ENCODE measurements at places on chromosomes 6 and 20. TPM values are rescaled to one million over a fixed set of nuclear protein-coding genes. Genes with fewer than 3 reads are reported as not detected.

DNA sequence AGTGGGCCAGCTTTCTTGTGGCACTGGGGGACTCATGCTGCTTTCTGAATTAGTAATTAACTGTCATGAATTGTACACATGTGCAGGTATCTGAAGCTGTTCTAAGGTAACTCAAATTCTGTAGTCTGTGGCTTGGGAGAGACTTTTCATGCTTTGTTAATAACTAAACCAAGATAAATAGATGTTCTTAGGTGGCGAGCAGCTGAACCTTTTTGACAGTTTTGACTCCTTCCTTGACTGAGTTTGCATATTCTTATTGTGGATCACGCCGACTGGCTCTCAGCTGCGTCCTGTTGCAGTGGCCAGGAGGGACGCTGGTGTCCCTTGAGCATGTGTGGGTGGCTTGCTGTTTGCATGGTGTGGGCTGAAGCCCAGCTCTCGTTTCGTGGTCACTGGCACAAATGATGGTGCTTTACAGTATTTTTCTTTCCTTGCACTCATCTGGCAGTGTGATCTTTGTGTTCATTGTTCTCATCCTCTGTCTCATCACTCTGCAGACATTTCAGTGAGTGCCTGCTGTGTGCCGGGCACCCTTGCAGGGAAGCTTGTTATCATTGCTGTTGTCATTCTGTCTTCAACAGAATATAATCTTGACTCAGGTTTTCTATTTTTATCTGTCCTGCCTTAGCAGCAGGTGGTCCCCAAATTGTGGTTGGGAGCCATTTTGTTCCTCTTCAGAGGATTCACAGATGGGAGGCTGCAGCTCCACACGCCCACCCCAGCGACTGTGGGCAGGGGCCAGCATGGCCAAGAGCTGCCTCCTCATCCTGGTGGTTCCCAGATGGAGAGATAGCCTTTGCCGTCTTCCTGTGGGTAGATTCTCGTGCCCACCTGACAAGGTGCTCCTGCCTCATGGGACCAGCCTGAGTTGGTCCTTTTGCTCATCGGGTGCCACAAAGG lies 39.6 kb downstream of the DUSP22 start:
- peaks cover 10% of the 10 kb centered on the region for H3K4me1 ChIP-seq
- no peak overlapping the region for H3K27ac ChIP-seq

Gene CD24
- 782 TPM for total RNA-seq

GRCh38 chr20:41394931-41395666 lies 28.5 kb upstream of the EMILIN3 start:
- no peak overlapping the region for H3K4me3 ChIP-seq
- no peak for DNase-seq
- peaks cover 4% of the 10 kb centered on the region for H3K27me3 ChIP-seq
- no peak overlapping the region for H3K27ac ChIP-seq
- H3K36me3 ChIP-seq: no peaks in the 10 kb centered on the region
- H3K4me1 ChIP-seq: peaks cover 11% of the 10 kb centered on the region

Gene ARFGEF2
- 30.2 TPM for total RNA-seq

DNA sequence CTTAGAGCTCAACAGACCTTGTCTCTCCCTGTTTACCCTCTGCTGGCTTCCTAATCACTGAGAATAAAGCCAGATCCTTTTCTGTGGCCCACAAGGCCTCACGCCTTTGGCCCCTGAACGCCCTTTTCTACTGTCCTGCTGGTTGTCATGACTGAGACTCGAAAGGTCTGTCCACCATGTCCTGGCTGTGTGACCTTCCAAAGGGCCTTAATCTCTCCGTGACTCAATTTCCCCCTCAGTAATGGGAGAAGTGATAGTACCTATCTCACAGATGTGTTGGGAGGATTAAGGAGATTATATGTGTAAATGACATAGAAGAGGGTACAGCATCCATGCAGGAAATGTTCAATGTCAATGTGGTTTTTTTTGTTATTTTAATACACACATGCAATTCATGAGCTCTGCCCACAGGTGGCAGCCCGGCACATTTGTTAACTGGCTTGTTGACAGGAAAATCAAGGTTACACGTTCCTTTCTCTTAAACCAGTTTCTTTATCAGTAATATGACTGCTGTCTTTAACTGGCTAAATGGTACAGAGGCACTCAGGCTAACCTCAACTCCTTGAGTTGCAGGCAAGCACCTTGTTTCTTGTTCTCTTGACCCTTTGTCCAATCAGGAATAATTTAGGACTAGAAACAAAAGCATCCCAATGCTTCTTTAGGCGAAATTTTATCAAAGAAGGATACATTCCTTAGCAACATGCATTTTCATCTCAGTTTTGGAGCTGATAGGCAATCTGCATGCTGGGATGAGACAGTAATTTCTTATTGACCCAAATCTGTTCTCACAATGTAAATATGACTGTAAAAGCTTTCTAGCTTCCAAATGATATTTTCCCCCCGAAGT lies 16.6 kb downstream of the SLC22A1 start:
- H3K27me3 ChIP-seq: peaks cover 3% of the 10 kb centered on the region
- DNase-seq: peak; percentile 75
- H3K27ac ChIP-seq: no peak overlapping the region

- H3K4me3 ChIP-seq: peak overlapping the region; percentile 97
- H3K27ac ChIP-seq: peak overlapping the region; percentile 55
- no peaks in the 10 kb centered on the region for H3K36me3 ChIP-seq
- DNase-seq: no peak
- H3K27me3 ChIP-seq: peaks cover 4% of the 10 kb centered on the region
- H3K4me1 ChIP-seq: peaks cover 13% of the 10 kb centered on the region
Measured at GRCh38 chr20:63864545-63864977, 509 bp upstream of the TPD52L2 start.

Gene ARMC12
- total RNA-seq: 2.6 TPM

Gene TUBB1
- total RNA-seq: not detected

- no peak overlapping the region for H3K27ac ChIP-seq
- H3K27me3 ChIP-seq: no peaks in the 10 kb centered on the region
- no peaks in the 10 kb centered on the region for H3K4me1 ChIP-seq
- no peak for DNase-seq
Measured at GRCh38 chr6:140571145-140571544, 1196.7 kb upstream of the CITED2 start.

DNA sequence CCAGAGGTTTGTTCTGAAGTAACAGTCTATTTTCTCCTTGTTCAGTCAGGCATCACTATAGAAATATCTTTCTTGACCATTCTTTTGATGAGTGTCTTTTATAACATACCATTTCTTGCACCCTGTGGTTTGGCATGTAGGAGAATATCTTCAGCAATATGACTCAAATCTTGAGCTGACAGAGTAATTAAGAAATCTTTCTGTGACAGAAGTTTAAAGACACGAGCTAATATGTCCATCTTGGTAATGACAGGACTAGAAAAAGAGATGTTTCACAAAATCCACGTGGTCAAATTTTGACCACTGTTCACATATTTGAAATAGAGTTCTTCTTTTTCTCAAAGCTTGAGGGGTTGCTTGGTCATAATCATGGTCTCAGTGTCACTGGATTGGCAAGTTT lies 149.9 kb downstream of the MYB start:
- no peaks in the 10 kb centered on the region for H3K27me3 ChIP-seq
- no peak overlapping the region for H3K27ac ChIP-seq
- H3K36me3 ChIP-seq: no peaks in the 10 kb centered on the region
- DNase-seq: no peak

Gene MYCT1
- not detected for total RNA-seq

- no peak for DNase-seq
- peaks cover 4% of the 10 kb centered on the region for H3K36me3 ChIP-seq
Measured at GRCh38 chr20:49660912-49661311, 52.8 kb downstream of the B4GALT5 start.

Gene OR2B6
- total RNA-seq: not detected

Gene VWA7
- total RNA-seq: 3.2 TPM

Data from glutamatergic neuron (in vitro differentiated cells).